Kidney (tissue), 22 donors: ENCODE measurements at places on chromosomes 7 and 10. TPM values are rescaled to one million over a fixed set of nuclear protein-coding genes. Genes with fewer than 3 reads are reported as not detected.

CALCR gene
- 5.3 TPM for total RNA-seq

- peak; percentile 33 for DNase-seq
- H3K36me3 ChIP-seq, result no peaks in the 10 kb centered on the region
- no peak overlapping the region for H3K4me3 ChIP-seq
- no peaks in the 10 kb centered on the region for H3K27me3 ChIP-seq
- H3K4me1 ChIP-seq, result no peaks in the 10 kb centered on the region
- H3K27ac ChIP-seq, result no peak overlapping the region
Observed at GRCh38 chr7:2196381-2197378, 36.1 kb downstream of the MAD1L1 start.

DOCK1 gene
- total RNA-seq, result 81.7 TPM

- H3K4me3 ChIP-seq, result no peak overlapping the region
- no peaks in the 10 kb centered on the region for H3K27me3 ChIP-seq
- H3K27ac ChIP-seq, result peak overlapping the region; percentile 47
- no peak for DNase-seq
- no peaks in the 10 kb centered on the region for H3K4me1 ChIP-seq
- no peaks in the 10 kb centered on the region for H3K36me3 ChIP-seq
Observed at GRCh38 chr7:143049362-143049761, 2.8 kb upstream of the OR6V1 start.

GRCh38 chr10:44647877-44648542, 263.1 kb upstream of the CXCL12 start:
- peak; percentile 64 for DNase-seq
- no peak overlapping the region for H3K4me3 ChIP-seq
- H3K27ac ChIP-seq, result peak overlapping the region; percentile 48
- no peaks in the 10 kb centered on the region for H3K4me1 ChIP-seq

- H3K27ac ChIP-seq, result no peak overlapping the region
- no peak for DNase-seq
- H3K4me1 ChIP-seq, result peaks cover 4% of the 10 kb centered on the region
- H3K36me3 ChIP-seq, result no peaks in the 10 kb centered on the region
Observed at GRCh38 chr7:99699946-99700345, 20.1 kb upstream of the CYP3A5 start.

SPDYE2 gene
- total RNA-seq, result 0.50 TPM

- DNase-seq, result peak; percentile 65
- no peaks in the 10 kb centered on the region for H3K36me3 ChIP-seq
- no peak overlapping the region for H3K27ac ChIP-seq
- H3K4me1 ChIP-seq, result no peaks in the 10 kb centered on the region
Observed at GRCh38 chr10:112721080-112721698, 228.9 kb upstream of the TCF7L2 start.
